ENCODE measurements at places on chromosomes 6 and 20. TPM values are rescaled to one million over a fixed set of nuclear protein-coding genes. Genes with fewer than 3 reads are reported as not detected.

The HLA-DMB gene
- total RNA-seq: 28.1 TPM

The NRN1 gene
- not detected for total RNA-seq

The CAP2 gene
- not detected for total RNA-seq

The IL17F gene
- total RNA-seq: not detected
